ENCODE measurements at places on chromosomes 1 and 21.

- DNase-seq = no peak
Observed at GRCh38 chr1:94715321-94715720, 104.8 kb upstream of the SLC44A3 start.

DNA sequence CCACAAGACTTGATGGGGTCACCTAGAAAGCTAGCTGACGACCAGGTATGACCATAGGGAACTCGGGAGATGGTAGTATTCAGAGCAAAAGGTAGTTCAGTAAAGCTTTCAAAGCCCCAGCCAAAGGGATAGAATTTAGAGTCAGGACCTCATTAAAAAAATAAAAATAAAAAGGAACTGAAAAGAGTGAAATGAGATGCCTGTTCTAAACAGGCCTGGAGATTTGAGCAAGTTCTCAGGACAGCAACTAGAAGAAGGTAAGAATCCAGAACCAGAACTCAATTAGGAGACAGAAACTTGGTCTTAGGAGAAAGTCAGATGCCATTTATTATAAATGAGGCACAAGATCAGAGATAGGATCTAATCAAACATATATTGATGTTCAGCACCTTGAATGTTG, 265.5 kb upstream of the CACYBP start:
- no peak for DNase-seq

GRCh38 chr1:21385022-21385421, 54.9 kb upstream of the NBPF3 start:
- no peak for DNase-seq

GRCh38 chr1:38310079-38310478, 263.5 kb upstream of the POU3F1 start:
- no peak for DNase-seq

- no peak for DNase-seq
Observed at GRCh38 chr1:18901952-18902522, 318 bp downstream of the ALDH4A1 start.

GRCh38 chr1:241627453-241628259, 12.5 kb downstream of the CHML start:
- no peak for DNase-seq

- DNase-seq = no peak
Observed at GRCh38 chr1:230105754-230106625, 39.0 kb downstream of the GALNT2 start.

DNA sequence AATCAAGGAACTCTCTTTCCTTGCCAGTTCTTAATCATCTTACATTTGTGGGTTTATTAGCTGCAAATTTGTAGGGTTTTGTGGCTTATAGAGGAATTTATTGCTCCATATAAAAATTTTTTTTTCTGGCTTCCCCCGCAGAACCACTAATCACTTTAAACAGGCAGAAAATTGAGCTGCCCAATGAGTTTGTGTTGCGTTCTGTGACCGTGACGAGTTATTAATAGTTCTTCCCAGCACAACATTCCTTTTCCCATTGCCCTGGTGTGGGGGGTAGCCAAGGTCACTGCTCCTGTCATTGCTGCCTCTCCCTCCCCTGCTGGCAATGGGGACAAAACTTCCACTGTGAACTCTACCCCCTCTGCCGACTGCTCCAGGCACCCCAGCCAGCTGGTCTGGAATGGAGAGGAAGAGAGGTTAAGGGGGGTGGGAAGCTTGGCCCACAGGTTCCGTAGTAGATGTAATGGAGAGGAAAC, 55.1 kb downstream of the UBE2T start:
- DNase-seq = no peak

GRCh38 chr1:6285336-6285735, 24.4 kb upstream of the GPR153 start:
- no peak for DNase-seq

GRCh38 chr1:119868176-119868575, 28.1 kb downstream of the ADAM30 start:
- no peak for DNase-seq

GRCh38 chr1:59892841-59893811, 33.4 kb downstream of the CYP2J2 start:
- DNase-seq = no peak

DNA sequence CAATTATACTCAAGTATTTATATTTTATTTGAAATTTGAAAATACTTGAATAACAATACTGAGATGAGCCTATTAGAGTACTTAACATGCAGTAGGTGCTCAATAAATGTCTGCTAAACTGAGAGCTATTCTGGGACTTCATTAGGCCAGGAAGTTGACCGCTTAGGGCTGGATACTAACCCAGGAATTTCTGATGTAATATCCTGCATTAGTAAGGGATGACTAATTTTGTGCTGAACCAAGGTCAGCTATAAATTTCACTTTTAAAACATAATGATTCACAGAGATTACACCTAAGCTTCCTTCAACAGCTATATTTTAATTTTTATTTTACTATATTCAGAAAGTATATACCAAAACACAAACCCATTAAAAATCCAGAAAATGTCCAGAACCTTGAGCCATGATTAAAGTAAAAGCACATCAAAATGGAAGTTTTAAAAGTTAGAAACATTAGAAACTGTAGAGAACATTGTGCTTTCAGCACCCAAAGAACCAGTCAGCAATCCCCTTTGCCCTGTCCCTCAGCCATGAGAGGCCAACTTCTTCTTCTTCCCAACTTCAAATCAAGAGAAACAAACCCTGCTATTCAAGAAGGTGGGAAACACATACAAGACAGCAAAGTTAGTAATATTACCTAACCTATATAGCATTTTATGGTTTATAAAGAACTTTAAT, 35.4 kb downstream of the WNT2B start:
- no peak for DNase-seq

GRCh38 chr21:45069711-45070110, 4.7 kb upstream of the ADARB1 start:
- DNase-seq = no peak

GRCh38 chr1:224957696-224958095, 28.2 kb downstream of the DNAH14 start:
- DNase-seq = no peak

DNA sequence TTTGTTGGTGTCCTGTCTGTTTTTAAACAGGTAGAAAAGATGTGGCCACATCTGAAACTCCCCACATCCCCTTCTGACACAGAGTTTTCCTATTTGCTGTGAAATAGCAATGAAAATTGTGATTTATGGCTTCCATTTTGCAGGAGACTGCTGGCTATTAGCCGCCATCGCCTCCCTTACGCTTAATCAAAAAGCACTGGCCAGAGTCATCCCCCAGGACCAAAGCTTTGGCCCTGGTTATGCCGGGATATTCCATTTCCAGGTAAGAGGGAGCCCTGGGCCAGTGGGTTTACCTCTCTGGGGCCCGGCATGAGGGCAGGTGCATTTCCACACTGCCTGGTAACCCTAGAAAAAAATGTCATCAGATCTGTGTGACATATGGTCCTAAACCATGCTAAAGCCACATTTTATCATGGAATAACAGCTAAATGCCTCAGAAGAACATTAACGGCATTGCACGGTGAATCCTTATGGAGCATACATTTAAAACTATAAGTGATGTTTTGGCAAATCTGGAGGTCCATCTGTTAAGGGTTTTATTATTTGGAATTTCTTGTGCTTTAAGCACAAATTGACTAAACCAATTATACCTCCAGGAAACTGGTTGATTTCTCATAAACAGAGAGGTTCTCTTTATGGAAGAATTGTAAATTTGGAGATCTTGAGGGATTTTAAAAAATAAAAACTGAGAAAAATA, 12.3 kb downstream of the CAPN9 start:
- no peak for DNase-seq
